Foreskin fibroblast (primary cell): ENCODE measurements at places on chromosomes 13 and 19.

GRCh38 chr19:33804021-33804799 lies 7.5 kb downstream of the KCTD15 start:
- peak; percentile 82 for DNase-seq

DNA sequence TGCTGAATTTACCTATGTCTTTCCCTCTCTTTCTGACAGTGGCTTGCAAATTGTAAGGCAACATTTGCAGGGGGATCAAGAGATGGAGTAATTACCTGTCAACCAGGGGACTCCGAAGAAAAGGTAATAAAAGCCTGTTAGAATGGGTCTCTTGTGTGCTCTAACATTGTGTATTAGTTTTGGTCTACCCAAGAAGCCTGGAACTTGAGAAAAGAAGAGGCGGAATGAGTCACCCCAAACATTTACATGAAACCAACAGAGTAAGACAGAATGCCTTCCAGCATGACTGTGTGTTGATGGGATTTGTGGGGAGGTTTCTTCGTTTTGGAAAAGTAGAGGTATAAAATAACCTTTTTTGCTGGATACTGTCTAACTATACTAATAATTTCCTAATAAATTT lies 36.7 kb downstream of the ZAR1L start:
- DNase-seq, result peak; percentile 56

GRCh38 chr19:5125797-5126497 lies 157.0 kb downstream of the KDM4B start:
- no peak for DNase-seq

DNA sequence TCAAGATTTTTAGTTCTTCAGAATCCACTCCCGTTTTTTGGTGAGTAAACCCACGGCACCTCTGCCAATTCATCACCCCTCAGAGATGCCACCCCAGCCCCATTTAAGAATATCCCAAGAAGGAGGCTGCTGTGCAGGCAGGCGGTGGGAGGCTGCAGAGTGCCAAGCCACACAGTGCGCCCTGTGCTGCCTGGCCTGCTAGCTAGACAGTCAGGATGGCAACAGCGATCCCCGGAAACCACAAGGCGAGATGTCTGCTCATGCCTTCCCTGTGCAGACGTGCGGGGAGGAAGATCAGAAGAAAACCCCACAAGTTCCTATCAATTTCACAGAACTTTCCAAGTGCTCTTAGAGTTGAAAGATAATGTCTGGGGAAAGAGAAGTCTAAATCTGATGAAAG lies 64.8 kb upstream of the GPR183 start:
- DNase-seq, result no peak

GRCh38 chr13:77176350-77176749 lies 149.4 kb upstream of the FBXL3 start:
- peak; percentile 8 for DNase-seq

DNA sequence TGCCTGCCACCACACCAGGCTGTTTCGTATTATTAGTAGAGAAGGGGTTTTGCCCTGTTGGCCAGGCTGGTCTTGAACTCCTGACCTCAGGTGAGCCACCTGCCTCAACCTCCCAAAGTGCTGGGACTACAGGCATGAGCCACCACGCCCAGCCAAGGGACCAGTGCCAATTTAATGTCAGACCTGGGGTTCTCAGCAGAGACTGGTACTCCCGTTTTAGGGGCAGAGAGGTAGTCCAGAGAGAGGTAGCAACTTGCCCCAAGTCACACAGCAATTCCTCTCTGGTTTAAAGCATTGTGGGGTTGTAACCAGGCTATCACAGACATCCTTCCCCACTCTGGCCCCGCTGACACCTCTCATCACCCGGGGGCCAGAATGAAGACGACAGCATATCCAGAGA lies 112.1 kb downstream of the PTPRS start:
- DNase-seq, result no peak

GRCh38 chr19:35901854-35902661 lies at the start of gene HCST:
Gene HCST, plus strand, starts transcription at chr19:35902529. Its CDS starts 65 bp downstream, at chr19:35902594.
- peak; percentile 63 for DNase-seq

DNA sequence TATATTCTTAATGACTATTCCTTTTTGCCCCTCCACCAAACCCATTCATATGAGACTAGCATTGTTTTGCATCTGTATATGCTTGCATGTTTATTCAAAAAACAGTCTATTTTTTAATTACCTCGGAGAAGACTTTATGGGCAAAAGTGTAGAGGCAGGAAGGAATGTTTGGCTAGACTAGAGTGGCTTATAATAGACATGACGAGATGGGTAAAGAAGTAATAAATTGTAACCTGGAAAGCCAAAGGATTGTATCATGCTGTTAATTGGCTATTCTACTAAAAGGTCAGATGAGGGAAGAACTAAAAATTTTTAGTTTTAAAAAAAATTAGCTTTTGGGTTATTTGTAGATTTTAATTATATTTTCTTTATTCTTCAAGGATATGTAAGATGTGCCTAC lies 91.1 kb downstream of the FNDC3A start:
- no peak for DNase-seq

DNA sequence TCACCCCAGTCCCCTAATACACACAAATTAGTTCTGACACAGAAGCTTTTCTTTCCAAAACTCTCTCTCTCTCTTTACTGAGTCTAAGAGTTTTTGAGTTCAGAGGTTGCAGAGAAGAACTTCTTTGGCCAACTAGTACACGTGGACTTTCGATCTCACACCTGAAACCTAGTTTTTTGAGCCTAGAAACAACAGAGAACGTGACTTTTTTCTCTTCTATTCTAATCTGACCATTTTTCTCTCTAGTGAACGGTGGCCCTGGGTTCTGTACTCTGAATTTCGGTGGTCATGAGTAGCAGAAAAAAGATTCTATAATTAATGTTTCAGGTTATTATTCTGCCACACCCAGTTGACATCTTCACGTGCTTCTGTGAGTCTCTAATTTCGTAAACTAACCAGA lies 24.2 kb downstream of the PCDH20 start:
- DNase-seq, result no peak

DNA sequence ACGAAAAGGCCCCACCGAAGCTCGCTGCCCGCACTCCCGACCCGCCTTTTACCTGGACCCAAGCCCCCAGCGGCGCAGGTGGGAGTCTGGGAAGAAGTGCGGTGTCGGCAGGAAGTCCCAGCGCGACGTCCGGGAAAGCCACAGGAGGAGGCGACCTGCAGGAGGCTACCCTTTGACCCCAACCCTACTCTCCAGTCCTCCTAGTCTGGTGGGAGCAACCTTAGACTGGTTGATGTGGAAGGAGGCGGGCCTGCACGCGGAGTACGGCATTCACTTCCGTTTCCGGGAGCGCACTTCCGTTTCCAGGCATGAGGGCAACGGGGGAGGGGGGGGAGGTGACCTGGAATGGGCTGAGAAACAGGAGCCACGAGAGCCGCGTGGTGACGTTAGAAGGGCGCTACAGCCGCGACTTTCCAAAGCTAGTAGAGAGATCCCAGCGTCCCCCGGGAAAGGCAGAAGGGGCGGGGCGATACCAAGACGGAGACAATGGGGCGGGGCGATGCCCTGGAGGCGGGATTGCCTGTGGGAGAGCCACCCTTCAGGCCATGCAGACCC lies 28.5 kb downstream of the ZNF266 start:
- DNase-seq, result peak; percentile 94

GRCh38 chr13:48233046-48233888 lies at the start of gene ITM2B:
Gene ITM2B, plus strand, starts transcription at chr13:48233206. Its CDS starts 155 bp downstream, at chr13:48233361.
- peak; percentile 59 for DNase-seq

GRCh38 chr19:33678796-33679585 lies 57.2 kb downstream of the CHST8 start:
- no peak for DNase-seq

DNA sequence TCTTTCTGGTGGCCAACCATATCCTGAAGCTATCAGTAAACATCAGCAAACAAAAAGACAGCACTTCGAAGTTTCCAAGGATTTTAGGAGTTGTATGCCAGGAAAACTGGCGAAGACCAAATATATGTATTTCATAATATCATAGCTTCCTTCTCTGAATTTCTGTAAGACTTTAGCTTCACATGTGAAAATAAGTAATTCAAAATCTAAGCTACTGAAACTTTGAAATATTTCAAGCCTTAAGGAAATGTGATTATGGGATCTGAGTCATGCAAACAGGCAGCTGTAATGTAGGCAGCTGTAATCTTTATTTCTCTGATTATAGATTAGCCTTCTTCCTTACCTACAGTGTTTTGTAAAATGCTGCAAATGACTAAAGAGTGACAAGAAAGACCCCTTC lies 70.7 kb upstream of the ANKRD10 start:
- DNase-seq, result peak; percentile 33

GRCh38 chr13:20193162-20193906 lies 596 bp upstream of the GJB2 start:
- peak; percentile 44 for DNase-seq

- DNase-seq, result peak; percentile 76
Observed at GRCh38 chr19:4352701-4353121, 9.3 kb downstream of the MPND start.

GRCh38 chr19:41324921-41325639 lies 15.1 kb downstream of the CCDC97 start:
- DNase-seq, result peak; percentile 77

GRCh38 chr19:14467816-14468215 lies 7.3 kb downstream of the PTGER1 start:
- DNase-seq, result no peak

DNA sequence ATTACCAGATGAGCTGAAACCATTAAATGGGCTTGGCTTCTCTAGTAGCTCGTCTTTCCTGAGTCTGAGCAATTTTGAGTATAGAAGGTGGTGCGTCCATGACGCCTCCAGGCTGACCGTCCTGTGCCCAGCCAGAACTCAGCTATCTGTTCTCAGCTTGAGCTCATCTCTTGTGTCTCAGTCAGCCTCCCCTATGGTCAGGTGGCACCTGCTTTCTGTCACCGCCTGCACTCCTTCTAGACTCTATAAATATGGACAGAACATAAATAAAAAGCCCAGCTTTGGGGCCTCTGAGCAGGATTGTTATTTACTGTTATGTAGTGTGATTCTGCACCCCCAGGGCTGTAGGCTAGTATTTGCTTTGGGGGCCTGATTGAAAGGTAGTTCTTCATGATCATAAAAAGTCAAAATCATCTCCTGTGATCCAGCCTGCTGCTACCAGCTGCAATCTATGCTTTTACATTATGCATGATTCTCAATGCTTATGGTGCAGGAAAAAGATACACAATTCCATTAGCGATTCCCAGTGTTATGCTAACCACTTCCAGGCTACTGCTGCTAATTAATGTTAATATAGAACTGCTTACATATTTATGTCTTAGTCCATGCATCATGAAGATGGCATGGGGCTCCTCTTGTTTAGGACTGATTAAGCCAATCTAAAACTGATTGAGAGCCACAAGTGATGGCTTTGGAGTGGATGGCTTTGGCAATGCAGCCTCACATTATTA lies 72.5 kb upstream of the TMTC4 start:
- DNase-seq, result no peak

DNA sequence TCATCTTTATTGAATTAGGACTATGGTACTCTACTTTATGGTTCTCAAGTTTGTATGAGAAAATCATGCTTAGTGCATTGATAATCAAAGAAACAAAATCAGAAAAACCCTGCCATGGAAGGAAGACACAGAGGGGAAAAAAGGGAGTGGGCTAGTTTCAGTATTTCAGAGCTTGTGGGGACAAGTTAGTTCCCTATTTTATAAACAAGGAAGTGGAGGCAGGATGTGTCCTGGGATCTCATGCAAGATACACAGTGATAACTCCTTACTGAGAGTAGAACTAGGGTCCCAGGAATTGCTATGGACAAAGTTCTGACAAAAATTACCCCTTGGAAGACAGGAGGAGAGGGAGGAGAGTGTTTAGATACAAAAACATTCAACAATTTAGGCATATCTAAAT lies 1277.3 kb downstream of the UQCRFS1 start:
- DNase-seq, result no peak

GRCh38 chr19:1068009-1069001 lies 1.3 kb downstream of the ARHGAP45 start:
- DNase-seq, result no peak

DNA sequence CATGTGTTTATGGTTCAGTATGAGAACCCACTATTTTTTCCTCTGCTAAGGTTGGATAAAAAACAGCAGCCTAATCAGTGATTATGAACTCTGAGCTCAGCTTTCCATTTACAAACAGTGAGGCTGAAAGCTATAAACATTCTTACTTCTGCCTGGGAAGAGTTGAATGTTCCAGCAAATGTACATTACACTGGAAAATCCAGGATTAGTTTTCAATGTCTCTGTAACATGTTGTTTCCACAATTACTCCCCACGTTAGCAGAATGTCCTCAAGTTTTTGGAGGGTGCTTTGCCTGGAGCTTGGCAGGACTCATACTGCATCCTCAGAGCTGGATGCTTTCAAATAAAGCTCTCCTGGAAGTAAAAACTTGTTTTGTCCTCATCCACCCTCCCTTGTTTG lies 150.4 kb downstream of the POSTN start:
- no peak for DNase-seq

- DNase-seq, result no peak
Observed at GRCh38 chr19:38264486-38265212, at the start of gene SPINT2. Gene SPINT2, plus strand, starts transcription at chr19:38264573. Its CDS starts 320 bp downstream, at chr19:38264893.

- DNase-seq, result peak; percentile 36
Observed at GRCh38 chr19:55590617-55591016, 8.7 kb downstream of the FIZ1 start.

DNA sequence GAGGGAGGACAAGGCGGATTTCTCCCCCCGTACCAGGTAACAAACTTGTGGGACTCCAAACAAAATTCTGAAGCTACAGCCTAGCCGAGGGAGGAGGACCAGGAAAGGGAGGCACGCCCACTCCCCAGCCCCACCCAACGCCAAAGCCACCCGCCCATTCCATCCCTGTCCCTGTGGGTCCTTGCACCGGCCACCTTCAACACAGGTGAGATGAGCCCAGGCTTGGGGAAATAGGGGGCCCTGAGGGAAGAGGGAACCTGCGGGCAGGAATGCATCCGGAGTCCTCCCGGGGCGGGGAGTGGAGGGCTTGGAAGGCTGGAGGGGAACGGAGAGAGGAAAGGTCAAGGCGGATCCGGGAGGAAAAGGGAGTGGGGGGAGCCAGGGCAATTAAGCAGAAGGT lies at the start of gene BEST2:
BEST2 (plus strand) TSS at position 157 of the 400 bp plus-strand sequence. CDS start 802 bp downstream, outside the sequence.
- no peak for DNase-seq

GRCh38 chr13:110151462-110151861 lies 155.5 kb downstream of the COL4A1 start:
- no peak for DNase-seq

GRCh38 chr19:5880604-5881078 lies 10.3 kb upstream of the FUT5 start:
- peak; percentile 51 for DNase-seq

GRCh38 chr19:4518345-4519171 lies at the start of gene PLIN4:
Gene PLIN4, minus strand, starts transcription at chr19:4518486. Its CDS starts 214 bp downstream, at chr19:4518272.
- DNase-seq, result peak; percentile 83

GRCh38 chr13:32330441-32330840 lies 15.1 kb downstream of the BRCA2 start:
- DNase-seq, result peak; percentile 90

DNA sequence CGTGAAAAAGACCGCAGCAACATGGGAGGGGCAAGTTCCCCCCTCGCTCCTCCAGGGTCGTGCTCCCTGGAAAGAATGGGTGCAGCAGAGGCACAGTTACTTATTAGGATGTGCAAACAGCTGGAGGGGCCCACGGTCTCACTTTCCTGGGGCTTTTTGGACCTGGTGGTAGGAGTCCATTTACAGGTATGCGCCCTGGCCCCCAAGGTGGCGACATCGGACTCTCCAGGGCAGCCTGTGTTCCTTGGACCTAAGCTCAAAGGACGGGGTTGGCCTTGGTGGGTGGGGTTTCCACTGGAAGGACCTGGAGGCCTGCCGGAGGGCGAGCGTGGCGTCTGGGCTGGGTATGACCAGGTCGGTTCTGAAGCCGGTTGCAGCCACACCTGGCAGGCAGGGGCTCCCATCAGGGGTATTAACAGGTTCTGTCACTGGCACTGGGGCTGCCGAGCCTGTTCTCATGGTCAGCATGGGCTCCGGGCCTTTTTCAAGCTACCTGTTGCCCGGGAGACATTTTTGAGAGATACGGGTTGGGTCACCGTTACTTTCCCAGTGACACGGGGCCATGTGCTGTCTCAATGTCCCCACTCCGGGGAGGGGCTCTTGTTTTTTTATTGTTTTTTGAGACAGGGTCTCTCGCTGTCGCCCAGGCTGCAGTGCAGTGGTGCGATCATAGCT lies 5.9 kb downstream of the ZFR2 start:
- no peak for DNase-seq
